Right lung (tissue), 10 donors: ENCODE measurements at places on chromosomes 2 and 18. TPM values are rescaled to one million over a fixed set of nuclear protein-coding genes. Genes with fewer than 3 reads are reported as not detected.

- DNase-seq, result no peak
Measured at GRCh38 chr2:162917626-162918025, 79.1 kb upstream of the KCNH7 start.

DNA sequence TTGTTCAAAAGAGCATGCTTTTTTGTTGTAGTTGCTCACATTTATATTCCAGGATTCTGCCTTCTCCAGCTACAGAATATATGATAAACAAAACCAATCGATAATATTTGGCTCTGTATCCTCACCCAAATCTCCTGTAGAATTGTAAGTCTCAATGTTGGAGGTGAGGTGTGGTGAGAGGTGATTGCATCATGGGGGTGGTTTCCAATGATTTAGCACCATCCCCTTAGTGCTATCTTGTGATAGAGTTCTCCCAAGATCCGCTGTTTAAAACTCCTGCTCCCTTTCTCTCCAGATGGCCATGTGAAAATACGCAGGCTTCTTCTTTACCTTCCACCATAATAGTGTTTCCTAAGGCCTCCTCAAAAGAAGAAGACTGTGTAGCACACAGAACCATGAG is 98.7 kb upstream of the SCN7A start:
- no peak for DNase-seq

DNA sequence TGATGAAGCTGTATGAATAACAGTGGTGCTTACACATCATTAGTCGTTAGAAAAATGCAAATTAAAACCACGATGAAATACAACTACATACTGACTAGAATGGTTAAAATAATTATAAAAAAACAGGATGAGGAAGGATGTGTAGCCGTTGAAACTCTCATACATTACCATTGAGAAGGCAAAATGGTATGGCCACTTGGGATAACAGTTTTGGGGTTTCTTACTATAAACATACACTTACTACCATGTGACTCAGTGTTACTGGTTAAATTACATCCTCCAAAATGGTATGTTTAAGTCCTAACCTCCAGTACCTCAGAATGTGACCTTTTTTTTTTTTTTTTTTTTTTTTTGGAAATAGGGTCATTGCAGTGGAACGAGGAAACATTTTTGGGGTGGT is 58.4 kb downstream of the UBE2E3 start:
- DNase-seq, result no peak

GRCh38 chr18:37395631-37396030 is 170.0 kb downstream of the CELF4 start:
- DNase-seq, result no peak

DNA sequence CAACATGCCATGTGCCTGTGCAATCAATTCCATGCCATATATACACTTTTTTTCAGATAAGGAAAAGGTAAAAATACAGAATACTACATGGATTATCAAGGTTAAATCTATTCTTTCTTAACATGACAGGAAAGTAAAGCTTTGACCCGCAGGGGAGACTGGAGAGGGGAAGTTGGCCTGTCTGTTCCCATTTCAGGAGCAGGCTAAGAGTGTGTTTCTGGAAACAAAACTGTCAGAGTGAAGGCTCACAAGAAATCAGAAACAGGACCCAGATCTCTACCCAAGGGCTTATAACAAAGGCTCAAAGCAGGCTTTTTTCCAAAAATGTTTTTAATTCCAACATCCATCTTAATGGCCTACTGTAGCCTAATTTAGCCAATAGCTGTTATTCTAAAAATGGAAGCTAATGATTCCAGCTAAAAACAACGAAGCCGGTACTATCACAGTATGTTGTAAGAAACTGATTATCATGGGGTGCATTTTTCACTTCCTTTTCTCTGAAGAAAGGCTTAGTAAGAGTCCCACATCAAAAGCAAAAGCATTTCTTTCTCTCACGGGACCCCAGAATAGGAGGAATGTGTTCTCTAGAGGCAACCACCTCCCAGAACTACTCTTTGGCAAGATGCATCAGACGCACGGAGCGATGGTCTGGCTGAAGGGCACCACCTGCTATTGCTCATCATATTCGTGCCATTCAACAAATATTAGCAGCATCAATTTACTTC is 41.4 kb downstream of the FECH start:
- no peak for DNase-seq

GRCh38 chr2:207236156-207236935 is 70.6 kb upstream of the KLF7 start:
- DNase-seq, result no peak

DNA sequence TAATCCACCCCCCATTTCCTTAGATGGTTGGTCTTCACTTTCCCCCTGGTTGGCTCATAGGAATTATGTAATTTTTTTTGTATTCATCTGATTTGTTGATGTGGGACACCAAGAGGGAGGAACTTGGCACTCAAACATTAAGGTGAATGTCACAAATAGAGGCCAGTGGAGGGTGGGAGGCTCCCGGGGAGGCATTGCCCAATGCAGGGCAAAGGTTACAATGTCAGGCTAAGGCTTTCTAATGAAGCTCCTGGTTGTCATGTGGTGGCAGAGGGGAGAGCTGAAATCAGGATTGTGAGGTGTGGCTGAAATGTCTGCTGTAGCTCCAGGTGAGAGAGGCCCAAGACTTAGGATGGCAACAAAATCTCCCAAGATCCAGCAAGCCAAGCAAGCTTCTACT is 42.7 kb downstream of the MPHOSPH10 start:
- DNase-seq, result no peak

- no peak for DNase-seq
Measured at GRCh38 chr18:72721330-72721729, 146.5 kb downstream of the NETO1 start.

DNA sequence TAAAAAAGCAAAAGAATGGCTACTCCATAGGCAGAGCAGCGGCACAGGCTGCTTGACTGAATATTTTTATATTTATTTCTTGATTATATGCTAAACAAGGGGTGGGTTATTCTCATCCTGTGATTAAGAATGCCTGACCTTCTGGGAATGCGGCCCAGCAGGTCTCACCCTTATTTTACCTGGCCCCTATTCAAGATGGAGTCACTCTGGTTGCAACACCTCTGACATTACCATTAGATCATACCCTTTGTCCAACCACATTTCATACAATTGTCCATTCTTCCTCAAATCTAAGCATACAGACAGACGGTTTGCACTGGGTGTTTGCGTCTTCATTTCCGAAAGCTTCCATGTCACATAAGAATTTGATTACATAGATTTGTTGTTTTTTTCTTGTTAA is 168.2 kb downstream of the GALNT1 start:
- no peak for DNase-seq

DNA sequence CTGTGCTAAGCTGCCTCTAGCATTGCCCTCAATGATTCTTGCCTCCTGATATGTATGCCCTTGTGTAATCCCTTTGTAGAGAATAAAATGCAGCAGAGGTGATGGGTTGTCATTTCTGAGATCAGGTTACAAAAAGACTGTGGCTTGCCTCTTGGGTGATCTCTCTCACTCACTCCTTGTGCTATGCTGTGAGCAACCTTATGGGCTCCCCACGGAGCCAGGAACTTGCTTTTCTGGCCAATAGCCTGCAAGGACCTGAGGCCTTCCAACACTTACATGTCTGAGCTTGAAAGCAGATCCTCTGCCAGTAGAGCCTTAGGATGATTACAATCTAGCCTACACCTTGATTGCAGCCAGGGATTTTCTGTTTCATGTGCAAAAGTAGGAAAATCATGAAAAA is 123.1 kb upstream of the XIRP2 start:
- DNase-seq, result no peak

DNA sequence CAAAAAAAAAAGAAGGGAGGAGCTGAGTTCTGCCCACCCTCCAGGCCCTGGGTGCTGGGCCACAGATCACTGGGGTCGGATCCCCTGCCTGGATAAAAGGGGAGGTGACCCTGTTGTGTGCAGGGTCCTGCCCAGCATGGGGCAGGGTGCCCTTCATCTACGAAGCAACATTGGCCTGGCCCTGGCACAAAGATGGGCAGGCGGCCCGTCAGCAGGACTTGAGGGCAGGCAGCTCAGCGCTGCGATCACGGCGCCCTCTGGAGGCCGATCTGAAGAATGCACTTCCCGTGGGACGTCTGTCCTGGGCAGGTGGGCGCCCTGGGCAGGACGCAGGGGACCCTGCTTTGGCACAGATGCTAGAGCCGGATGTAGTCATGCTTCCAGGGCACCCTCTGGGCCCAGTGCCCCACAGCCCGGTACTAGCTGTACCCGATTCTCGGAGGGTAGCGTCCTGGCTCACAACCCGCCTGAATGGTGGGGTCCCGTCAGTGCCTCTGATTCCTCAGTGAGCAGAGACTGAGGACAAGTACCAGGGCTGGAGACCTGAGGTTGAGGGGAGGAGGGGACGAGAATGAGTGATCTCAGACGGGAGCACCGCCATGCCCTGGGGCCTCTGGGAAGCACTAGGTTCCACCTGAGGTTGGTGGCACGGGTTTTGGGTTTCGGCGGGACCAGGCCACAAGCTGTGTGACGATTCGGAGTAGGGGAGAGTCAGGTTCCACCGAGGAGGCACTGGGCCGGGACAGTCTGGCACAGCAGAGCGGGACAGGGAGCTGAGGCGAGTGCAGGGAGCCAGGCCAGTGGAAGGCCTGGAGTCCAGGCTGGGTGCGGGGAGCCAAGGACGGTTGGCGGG is 18.0 kb downstream of the ARID5A start:
- DNase-seq, result peak; percentile 53

GRCh38 chr2:140863713-140864112 is 1267.1 kb downstream of the LRP1B start:
- no peak for DNase-seq

DNA sequence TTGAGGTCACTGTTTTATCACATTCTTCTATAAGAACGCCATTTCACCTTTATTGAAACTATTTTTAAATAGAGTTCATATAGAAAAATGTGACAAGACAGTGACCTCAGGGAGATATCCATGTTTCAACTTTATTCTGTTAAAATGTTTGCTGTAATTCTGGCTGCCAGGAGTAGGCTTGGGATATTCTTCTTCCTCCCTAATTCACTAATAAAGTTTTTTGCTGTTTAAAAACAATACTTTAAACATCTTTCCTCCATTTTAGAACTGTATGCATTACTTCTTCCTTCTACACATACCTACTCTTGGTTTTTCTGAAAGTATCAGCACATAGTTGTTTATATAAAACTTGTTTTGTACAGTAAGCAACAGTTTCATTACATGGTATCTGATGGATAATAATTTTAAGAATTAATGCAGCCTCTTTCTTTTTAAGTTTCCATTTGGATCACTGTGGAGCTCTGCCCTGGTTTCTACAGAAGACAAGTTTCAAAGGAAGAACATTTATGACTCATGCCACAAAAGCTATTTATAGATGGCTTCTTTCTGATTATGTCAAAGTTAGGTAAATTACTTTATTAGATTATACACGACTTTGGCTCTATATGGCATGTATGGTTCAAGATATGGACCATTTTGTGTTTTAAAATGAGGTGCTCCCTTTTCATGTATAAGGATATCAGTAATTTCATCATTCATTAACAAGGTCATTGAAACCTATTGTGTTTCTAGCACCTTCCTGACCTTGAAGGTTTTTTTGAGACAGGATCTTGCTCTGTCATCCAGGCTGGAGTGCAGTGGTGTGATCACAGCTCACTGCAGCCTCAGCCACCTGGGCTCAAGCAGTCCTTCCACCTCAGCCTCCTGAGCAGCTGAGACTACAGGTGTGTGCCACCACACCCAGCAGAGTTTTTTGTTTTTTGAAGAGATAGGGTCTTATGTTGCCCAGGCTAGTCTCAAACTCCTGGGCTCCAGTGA is 7.2 kb downstream of the CPSF3 start:
- DNase-seq, result no peak

DNA sequence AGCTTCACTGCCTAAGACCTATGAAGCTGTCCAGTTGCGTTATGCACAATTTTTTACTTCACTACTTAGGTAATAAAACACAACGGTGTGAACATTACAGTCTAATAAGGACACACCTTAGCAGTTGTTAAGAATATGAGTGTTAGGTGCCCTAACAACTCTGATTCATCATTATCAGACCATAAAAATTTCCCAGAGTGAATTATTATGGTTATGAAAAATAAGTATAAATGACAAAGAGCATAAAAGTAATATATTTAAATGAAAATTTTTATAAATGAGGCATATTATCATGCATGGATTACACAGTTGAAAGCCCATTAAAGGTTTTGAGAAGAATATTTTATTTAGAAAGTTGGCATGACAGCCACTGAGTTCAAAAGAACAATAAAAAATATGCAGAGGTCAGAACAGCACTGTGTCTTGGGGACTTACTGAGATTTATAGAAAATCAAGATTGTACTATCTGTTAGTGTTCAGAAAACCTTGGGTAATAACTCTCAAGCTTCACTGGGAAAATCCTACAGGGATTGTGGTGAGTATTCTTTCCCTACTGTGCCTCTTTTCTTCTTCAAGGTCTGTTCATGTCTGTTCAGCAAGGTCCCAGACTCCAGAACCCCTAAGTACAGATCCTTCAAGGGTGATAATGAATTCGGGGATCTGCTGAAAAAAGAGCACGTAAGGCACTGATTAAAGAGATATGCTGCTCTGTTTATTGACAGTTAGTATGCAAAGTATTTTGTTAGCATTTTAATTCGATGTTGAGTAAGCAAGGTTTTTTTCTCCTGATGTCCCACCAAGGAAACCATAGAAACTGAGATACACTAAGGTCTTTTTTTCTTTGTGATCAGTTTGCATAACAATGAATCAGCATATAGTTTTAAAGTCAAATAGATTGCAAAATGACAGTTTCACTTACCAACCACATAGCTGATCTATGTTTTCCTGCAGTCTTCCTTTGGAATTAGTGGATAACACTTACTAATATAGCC is 250.0 kb downstream of the DSEL start:
- no peak for DNase-seq

- peak; percentile 5 for DNase-seq
Measured at GRCh38 chr2:127541809-127542208, 6.3 kb downstream of the MYO7B start.

DNA sequence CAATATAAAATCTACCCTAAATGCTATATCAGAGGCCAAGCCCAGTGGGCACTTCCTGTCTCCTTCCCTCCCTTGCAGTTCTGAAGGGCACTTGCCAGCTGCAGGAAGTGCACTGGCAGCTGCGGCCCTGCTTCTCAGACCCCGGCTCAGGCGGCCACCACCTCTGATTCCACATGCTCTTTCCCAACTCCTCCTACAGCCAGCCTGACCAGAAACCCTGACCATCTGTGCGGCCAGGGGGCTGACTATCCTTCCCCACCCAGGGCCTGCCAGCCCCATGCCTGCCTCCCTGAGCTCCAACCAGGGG is 88.6 kb downstream of the ZBTB7C start:
- DNase-seq, result no peak

The CGREF1 gene
- polyA plus RNA-seq, result 0.55 TPM

The AP1S3 gene
- 5.0 TPM for polyA plus RNA-seq

The SKOR2 gene
- polyA plus RNA-seq, result not detected

The CYRIA gene
- 16.6 TPM for polyA plus RNA-seq

The TMEM200C gene
- 2.6 TPM for polyA plus RNA-seq

The ATP8B1 gene
- polyA plus RNA-seq, result 16.0 TPM

The CRYBA2 gene
- not detected for polyA plus RNA-seq

The ZAP70 gene
- 2.0 TPM for polyA plus RNA-seq

The FAM237A gene
- polyA plus RNA-seq, result not detected
